ENCODE measurements at places on chromosomes 6 and 20.

GRCh38 chr6:167472148-167472547, 147.3 kb downstream of the TTLL2 start:
- no peak for DNase-seq

- no peak for DNase-seq
These were observed 86.6 kb downstream of the ZFAND3 start for GRCh38 chr6:37906121-37906520.

- no peak for DNase-seq
These were observed 584.9 kb upstream of the EYS start for GRCh38 chr6:66291905-66292304.

DNA sequence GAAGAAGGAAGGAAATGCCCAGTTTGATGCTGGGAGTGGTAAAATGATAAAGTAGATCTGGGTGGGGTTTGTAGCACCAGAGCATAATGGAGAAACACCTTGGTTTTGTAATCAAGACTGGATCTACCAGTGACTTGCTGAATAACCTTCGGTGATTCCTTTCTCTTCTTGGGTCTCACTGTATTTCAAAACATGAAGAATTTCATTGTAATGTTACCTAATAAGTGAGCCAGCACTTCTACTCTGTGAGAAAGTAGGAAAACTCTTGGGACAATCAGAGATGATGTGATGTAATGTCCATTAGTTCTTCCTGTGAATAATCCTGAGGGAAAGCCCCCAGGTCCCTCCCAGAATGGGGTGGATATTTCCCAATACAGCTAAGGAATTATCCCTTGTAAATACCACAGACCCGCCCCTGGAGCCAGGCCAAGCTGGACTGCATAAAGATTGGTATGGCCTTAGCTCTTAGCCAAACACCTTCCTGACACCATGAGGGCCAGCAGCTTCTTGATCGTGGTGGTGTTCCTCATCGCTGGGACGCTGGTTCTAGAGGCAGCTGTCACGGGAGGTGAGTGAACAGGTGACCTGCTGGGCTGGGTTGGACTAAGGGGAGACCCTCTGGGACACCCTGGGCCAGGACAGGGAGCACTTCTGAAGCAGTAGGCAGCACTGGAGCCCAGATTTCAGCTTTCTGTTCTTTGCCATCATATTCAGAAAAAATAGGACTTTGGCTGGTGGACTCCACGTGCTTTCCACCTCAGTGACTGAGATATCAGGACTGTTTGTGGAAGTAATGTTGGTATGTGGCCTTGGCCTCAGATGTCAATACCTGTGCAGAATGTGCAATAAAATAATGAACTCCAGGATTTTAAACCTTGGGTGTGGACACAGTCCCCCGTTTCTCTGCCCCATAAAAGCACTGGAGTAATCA, at the start of gene PI3:
Gene PI3, plus strand, starts transcription at position 469 of the 931 bp plus-strand sequence. Its CDS starts 21 bp downstream, at position 490.
- no peak for DNase-seq

GRCh38 chr20:32896521-32897280, 38.0 kb downstream of the EFCAB8 start:
- no peak for DNase-seq

- DNase-seq = no peak
These were observed 203.8 kb downstream of the TMEM242 start for GRCh38 chr6:157119502-157120027.

- DNase-seq = no peak
These were observed 164.1 kb downstream of the SYNDIG1 start for GRCh38 chr20:24633521-24633920.

DNA sequence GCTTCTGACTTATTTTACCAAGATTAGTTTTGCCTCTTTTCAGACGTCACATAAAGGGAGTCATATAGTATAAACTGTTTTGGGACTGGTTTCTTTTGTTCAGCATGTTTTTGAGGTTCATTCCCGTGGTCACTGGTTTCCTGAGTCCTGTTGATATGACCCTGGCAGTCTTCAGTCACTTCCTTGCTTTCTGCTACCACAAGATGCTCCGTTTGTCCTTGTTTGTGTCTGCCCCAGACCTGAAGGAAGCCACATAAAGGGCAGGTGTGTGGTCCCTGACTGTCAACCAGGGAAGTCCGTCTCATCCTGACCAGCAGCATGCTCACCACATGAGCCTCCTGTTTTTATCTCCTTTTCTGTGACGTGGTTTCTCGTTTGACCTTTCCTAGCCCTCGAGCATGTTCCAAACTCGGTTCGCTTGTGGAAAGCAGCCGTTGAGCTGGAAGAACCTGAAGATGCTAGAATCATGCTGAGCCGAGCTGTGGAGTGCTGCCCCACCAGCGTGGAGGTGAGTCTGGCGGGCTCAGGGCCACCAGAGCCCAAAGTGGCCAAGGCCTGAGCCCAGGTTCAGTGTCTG, 26.1 kb upstream of the C20orf204 start:
- peak; percentile 22 for DNase-seq
